ENCODE measurements at places on chromosomes 13 and 19.

GRCh38 chr13:40992678-40993518, 26.2 kb downstream of the ELF1 start:
- DNase-seq, result no peak

- no peak for DNase-seq
Observed at GRCh38 chr13:20157151-20157796, 3.6 kb downstream of the GJA3 start.

- no peak for DNase-seq
Observed at GRCh38 chr13:95822303-95822702, 145.4 kb downstream of the DNAJC3 start.

- no peak for DNase-seq
Observed at GRCh38 chr13:109776575-109776974, 9.8 kb downstream of the IRS2 start.

DNA sequence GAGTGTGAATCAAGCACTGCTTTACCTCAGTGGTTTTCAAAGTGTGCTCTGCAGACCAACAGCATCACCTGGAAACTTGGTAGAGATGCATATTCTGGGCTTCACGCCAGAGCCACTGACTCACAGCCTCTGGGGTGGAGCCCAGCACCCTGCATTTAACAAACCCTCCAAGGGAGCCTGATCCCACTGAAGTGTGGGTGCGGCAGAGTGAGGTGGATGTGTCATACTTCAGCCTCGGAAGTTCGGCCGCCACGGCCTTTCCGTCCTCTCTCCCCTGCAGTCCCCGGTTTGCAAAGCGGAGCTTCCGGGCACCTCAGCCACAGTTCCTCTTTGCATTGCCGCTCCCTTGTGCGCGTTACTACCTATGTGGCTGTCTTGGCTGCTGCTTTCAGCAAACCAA, 33.3 kb upstream of the MICU2 start:
- no peak for DNase-seq

DNA sequence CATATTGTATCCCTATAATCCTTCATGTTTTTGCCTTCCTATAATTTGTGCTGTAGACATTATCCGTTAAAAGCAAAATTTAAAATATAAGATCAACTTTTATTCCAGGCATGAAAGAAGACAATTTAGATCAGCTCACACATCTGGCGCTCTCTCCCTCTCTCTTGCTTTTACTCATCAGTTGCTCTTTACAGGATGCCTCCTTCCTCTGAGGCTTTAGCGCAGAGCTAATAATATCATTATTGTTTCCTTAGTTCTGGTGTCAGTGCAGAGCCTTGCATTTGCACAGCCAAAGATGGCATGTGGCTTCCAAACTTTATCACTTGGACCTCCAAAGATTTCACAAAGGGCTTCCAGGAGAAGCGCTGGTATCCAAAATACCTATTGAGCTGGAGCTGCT, 295.1 kb downstream of the FGF9 start:
- DNase-seq, result no peak

GRCh38 chr13:27182844-27183497, 11.4 kb upstream of the USP12 start:
- DNase-seq, result peak; percentile 58

- DNase-seq, result no peak
Observed at GRCh38 chr19:2922987-2923386, 21.8 kb downstream of the ZNF77 start.

DNA sequence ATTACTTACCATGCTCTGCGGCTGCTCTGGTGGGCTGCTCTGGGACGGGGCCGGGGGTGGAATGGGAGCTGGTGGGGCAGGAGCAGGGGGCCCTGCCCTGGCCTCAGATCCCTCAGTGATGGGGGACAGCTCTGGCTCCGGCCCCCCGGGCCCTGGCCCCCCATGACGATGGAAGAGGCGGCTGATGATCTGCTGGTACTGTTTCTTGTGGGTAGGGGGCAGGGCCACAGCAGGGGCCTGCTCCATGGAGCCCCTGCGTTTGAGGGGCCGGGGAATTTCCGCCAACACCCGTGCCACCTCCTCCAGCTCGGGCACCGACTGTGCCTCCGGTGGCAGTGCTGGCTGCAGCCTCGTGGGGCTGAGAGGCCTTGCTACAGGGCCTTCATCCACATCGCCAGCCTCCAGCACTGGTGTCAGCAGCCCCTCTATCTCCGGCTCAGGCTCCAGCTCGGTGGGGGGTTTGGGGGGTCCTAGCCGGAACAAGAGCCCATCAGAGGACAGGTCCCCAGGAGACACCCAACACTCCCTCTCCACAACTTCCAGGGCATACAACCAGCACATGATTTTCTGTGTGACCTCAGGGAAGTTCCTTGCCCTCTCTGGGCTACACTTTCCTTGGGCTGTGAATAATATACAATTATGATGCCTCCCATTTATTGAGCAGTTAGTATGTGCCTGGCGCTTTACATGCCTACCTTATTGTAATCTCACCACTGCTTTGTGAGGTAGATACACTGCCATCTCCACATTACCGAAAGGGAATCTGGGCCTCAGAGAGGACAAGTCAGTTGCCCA, 12.8 kb downstream of the PPP1R13L start:
- no peak for DNase-seq

GRCh38 chr19:4589579-4590410, 30.3 kb upstream of the SEMA6B start:
- peak; percentile 41 for DNase-seq

- no peak for DNase-seq
Observed at GRCh38 chr19:33304760-33305647, 2.7 kb upstream of the CEBPA start.

GRCh38 chr13:112961457-112962369, 7.3 kb upstream of the MCF2L start:
- DNase-seq, result no peak

DNA sequence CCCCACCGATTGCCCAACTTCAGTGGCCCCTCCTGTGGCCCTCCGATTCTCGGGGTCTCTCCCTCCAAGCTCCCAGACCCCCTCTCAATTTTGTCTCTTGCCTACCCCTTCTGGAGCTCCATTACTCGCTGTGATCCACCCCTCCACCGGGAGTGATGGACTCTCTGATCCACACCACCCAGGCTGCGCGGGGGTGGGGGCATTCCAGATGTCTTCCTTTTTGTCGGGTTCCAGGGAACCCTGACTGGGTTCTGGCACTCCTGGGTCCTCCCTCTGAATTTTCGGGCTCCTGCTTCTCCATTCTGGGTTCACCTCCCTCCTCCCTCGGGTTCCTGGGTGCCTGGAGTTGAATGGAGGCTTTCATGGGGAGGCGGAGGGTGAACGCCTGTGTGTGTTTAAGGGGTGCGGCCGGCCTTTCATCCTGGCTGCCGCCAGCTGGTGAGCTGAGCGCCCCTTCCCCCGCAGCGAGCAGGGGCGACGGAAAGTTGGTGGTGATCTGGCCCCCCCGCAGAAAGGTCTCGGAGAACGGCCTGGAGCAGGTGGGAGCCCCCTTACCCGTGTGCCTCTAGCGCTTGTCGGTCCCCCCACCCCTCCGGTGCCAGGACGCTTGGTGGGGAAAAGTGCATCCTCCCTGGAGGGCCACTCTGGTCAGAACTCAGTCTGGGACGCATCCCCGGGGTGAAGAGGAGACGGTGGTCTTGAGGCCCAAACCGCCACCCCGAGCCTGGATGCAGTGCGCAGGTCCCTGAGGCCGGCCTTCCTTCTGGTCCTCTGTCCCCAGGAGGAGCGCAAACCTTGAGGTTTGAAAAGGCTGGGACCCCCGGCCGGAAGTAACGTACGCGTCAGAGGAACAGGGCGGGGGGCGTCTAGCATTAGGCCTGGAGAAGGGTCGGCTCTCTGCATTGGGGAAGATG, 1.6 kb downstream of the MISP3 start:
- DNase-seq, result no peak

GRCh38 chr13:84959818-84960217, 839.4 kb downstream of the SLITRK6 start:
- DNase-seq, result no peak

DNA sequence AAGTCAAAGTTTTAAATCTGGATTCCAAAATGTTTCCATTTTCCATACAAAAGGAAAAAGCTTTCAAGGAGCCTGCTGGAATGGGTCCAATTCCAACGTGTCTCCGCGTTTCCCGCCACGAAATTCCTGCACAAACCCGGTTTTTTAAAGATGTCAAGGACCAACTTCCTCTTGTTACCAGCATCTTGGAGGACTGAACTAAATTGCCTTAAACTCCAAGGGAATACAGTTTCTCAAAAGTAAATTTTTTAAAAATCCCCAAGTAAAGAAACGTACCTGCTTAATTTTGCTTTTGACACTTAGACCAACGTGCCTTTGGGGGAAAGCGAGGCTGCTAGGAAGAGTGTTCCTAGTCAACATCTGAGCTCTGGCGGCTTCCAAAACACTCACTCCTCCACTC, 12.3 kb upstream of the SOX1 start:
- no peak for DNase-seq

- no peak for DNase-seq
Observed at GRCh38 chr13:21913010-21913409, 242.1 kb downstream of the FGF9 start.

GRCh38 chr13:58254943-58255342, 623.4 kb downstream of the PCDH17 start:
- DNase-seq, result no peak

DNA sequence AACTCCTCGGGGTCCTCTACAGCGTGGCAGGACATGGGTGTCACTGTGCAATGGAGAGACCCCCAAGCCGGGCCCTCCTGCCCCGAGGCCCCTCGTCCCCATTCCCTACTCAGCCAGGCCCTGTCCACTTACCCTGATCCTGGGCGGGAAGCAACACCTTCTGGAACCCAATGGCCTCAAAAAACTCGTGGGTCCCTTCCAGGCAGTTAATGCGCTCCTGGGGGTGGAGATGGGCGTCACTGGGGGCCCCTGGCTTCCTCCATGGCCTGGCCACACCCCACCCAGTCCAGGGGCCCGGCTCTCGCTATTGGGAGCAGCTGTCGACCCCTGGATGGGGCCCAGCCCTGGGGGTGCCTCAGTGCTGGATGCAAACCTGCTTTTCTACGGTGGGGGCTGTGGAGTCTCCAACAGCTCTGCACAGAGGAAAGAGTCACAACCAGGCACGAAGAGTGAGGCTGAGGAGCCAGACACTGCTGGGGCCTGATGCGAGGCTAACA, 10.8 kb downstream of the UBXN6 start:
- DNase-seq, result no peak

DNA sequence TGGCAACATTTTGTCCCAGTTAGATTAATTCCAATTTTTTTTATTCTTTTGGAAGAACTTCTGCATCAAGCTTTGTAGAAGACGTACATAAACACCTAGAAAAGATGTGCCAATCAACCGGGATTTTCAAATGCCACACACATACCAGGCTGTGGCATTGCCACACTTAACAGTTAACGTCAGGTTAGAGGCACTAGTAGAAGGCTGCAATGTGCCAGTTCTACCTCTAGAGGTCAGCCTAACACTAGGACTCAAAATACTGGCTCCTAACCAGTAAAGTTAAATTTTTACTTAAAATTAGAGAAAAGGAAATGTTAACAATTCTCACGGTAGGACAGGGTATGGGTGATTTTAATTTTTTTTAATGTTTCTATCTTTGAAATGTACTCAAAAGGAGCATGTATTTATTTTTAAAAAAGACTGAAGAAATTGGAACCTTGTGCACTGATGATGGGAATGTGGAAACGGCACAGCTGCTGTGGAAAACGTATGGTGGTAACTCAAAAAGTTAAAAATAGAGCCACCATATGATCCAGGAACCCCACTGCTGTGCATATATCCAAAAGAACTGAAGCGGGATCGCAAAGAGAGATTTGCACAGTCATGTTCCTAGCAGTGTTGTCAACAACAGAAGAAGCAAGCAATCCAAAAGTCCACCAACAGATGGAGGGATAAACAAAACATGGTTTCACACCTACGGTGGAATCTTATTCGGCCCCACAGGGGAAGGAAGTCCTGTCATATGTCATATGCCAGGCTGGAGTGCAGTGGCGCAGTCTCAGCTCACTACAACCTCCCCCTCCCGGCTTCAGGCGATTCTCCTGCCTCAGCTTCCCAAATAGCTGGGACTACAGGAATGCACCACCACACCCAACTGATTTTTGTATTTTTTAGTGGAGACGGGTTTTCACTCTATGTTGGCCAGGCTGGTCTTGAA, 30.3 kb downstream of the CRYL1 start:
- DNase-seq, result no peak

GRCh38 chr19:2867025-2867991, at the start of gene ZNF556:
TSS of gene ZNF556 (plus strand) at chr19:2867335. CDS start at chr19:2867422, 87 bp downstream.
- DNase-seq, result no peak

DNA sequence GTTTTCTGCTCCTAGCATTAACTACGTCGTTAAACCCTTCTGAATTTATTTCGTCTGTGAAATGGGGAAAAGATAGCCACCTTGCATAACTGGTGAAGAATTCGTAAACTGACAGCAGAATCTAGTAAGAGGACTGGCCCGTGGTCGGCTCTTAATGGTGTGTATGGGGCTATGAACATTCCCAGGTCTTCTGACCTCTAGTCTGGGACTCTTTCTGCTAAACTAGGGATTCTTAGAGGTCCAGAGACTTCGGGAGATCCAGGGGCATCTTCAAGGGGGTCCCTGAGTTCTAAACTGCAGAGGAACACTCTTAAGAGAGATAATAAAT, 231.1 kb upstream of the SERP2 start:
- DNase-seq, result no peak

- no peak for DNase-seq
Observed at GRCh38 chr13:36332986-36333385, 13.2 kb downstream of the SPART start.

DNA sequence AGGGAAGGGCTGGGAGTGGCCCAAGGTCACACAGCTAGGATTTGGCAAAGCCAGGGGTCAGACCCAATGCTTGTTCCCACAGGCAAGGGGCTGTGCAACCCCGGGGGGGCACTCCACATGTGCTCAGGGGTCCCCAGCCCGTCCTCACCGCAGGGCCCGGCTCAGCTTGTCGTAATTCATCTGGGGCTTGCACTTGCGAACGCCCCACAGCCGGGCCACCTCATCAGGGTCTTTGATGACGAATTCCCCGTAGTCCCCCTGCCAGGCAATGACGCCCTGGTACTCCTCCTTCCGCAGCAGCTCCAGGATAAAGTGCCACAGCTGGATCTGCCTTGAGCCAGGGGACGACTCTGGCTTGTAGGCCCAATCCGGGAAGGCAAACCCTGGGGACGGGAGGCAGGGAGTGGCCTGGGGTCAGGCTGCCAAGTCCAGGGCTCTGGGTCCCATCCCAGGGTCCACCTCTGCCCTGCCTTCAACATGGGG, 4.7 kb downstream of the ERF start:
- no peak for DNase-seq

DNA sequence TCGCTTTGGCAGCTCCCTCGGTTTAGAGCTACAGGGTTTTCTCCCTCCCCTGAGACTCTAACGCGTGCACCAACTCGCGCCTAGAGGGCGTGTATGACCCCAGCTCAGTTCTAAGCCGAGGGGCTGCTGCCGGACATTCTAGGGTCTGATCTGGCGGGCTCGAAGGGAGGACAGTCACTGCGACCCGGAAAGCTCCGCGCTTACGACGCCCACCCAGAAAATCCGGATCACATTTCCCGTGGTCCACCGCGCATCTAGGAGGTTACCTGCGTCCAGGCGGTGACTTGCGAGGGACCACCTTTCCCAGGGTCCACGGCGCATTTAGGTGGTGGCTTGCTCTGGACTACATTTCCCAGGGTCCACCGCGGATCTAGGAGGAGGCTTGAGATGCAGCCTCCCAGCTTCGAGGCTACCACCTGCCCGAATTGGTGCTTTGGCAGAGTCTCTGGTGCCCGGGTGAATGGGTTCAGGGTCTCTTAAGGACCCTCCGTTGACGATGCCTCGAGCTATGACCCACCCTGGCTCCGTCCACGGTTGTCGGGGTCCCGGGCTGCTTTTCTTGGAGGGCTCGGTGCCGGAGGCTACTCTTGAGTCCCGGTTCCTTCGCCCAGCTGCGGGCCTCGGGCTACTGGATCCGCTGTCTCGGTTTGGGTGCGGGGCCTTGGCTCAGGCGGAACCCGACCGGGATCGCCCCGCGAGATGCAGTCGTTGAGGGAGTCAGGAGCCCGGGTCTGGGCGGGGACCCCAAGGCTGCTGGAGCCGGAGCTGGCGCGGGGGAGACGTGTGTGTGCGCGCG, 30.5 kb downstream of the ZNF146 start:
- DNase-seq, result no peak

All from left ventricle myocardium inferior (tissue), 1 donor.